ENCODE measurements at places on chromosomes 2 and 18. TPM values are rescaled to one million over a fixed set of nuclear protein-coding genes. Genes with fewer than 3 reads are reported as not detected.
A peak's percentile ranks its signal among the peaks of the same experiment; 100 is the strongest.

TGFA gene
- polyA plus RNA-seq = not detected

GBX2 gene
- polyA plus RNA-seq = 0.03 TPM

SERPINB11 gene
- polyA plus RNA-seq = not detected

ID2 gene
- polyA plus RNA-seq = 385 TPM

ADI1 gene
- polyA plus RNA-seq = 67.2 TPM

ASPRV1 gene
- polyA plus RNA-seq = 0.23 TPM

EFEMP1 gene
- polyA plus RNA-seq = 1,290 TPM

PCARE gene
- not detected for polyA plus RNA-seq

REG1B gene
- polyA plus RNA-seq = not detected

GRCh38 chr2:169109502-169110409 is 40.4 kb downstream of the DHRS9 start:
- H3K4me1 ChIP-seq = no peaks in the 10 kb centered on the region
- H3K27me3 ChIP-seq = no peaks in the 10 kb centered on the region
- no peaks in the 10 kb centered on the region for H3K36me3 ChIP-seq
- H3K4me3 ChIP-seq = no peak overlapping the region
- H3K27ac ChIP-seq = no peak overlapping the region
- DNase-seq = peak; percentile 78

DNA sequence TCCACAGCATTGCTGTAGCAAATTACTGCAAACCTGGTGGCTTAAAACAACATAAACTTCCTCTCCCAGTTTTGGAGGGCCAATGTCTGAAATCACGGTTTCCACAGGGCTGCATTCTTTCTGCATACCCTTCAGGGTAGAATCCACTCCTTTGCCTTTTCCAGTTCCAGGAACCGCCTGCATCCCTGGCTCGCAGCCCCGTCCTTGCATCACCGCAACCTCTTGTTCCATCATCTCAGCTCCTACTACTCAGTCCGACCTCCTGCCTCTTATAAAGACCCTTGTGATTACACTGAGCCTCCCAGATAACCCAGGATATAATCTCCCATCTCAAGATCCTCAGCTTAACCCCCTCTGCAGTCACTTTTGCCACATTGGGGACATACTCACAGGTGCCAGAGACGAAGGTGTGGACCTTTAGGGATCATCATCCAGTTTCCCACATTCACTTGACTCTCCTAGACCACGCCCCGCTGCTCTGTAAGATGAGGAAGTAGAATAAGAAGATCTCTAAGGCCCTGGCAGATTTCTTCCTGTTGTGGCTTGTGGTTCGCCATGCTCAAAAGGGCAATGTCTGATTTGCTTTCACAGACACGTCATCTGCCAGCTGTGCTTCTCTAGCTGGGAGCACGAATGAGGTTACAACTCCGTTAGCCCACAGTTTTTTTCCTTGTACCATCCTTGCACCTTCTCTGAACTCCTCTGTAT is 103.6 kb upstream of the AGAP1 start:
- no peaks in the 10 kb centered on the region for H3K4me1 ChIP-seq
- no peak for DNase-seq
- H3K27ac ChIP-seq = no peak overlapping the region
- H3K4me3 ChIP-seq = no peak overlapping the region
- no peaks in the 10 kb centered on the region for H3K27me3 ChIP-seq
- no peaks in the 10 kb centered on the region for H3K36me3 ChIP-seq

- H3K36me3 ChIP-seq = no peaks in the 10 kb centered on the region
- no peaks in the 10 kb centered on the region for H3K4me1 ChIP-seq
- no peak overlapping the region for H3K27ac ChIP-seq
- no peak overlapping the region for H3K4me3 ChIP-seq
Measured at GRCh38 chr2:191699341-191699945, 21.5 kb downstream of the NABP1 start.

DNA sequence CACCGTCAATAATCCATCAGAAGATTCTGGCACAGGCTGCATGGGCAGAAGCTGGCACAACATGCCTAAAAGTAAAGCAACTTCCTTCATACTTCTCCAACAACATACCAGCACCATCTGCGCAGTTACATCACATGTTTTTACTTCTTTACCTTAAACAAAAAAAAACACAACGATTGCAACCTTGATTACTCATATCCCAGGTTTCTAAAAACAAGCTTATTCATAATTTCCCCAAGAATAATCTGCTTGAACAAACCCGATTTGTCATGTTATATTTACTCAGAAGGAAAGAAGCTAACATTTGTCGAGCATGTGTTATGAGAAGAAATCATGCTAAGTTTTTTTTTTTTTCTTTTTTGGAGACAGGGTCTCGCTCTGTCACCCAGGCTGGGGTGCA is 54.7 kb downstream of the THADA start:
- H3K36me3 ChIP-seq = peaks cover 22% of the 10 kb centered on the region
- H3K4me1 ChIP-seq = peaks cover 8% of the 10 kb centered on the region

GRCh38 chr18:21598726-21599584 is 1.5 kb downstream of the ESCO1 start:
- peaks cover 7% of the 10 kb centered on the region for H3K4me1 ChIP-seq
- peak overlapping the region; percentile 96 for H3K27ac ChIP-seq
- peak overlapping the region; percentile 93 for H3K4me3 ChIP-seq
- no peaks in the 10 kb centered on the region for H3K36me3 ChIP-seq
- H3K27me3 ChIP-seq = no peaks in the 10 kb centered on the region

GRCh38 chr2:10517351-10518043 is 69.4 kb upstream of the ODC1 start:
- H3K27ac ChIP-seq = no peak overlapping the region
- no peak for DNase-seq
- H3K4me1 ChIP-seq = no peaks in the 10 kb centered on the region
- no peak overlapping the region for H3K4me3 ChIP-seq

GRCh38 chr18:9419956-9420631 is 55.2 kb upstream of the RALBP1 start:
- H3K27ac ChIP-seq = no peak overlapping the region
- no peaks in the 10 kb centered on the region for H3K27me3 ChIP-seq
- no peak for DNase-seq
- H3K36me3 ChIP-seq = no peaks in the 10 kb centered on the region
- no peaks in the 10 kb centered on the region for H3K4me1 ChIP-seq

GRCh38 chr2:134362740-134363139 is 108.9 kb downstream of the MGAT5 start:
- H3K4me1 ChIP-seq = no peaks in the 10 kb centered on the region
- no peaks in the 10 kb centered on the region for H3K27me3 ChIP-seq
- peak overlapping the region; percentile 97 for H3K27ac ChIP-seq

GRCh38 chr2:133270550-133270949 is 297.7 kb downstream of the NCKAP5 start:
- H3K4me1 ChIP-seq = no peaks in the 10 kb centered on the region
- H3K4me3 ChIP-seq = no peak overlapping the region
- H3K27me3 ChIP-seq = no peaks in the 10 kb centered on the region
- DNase-seq = no peak

DNA sequence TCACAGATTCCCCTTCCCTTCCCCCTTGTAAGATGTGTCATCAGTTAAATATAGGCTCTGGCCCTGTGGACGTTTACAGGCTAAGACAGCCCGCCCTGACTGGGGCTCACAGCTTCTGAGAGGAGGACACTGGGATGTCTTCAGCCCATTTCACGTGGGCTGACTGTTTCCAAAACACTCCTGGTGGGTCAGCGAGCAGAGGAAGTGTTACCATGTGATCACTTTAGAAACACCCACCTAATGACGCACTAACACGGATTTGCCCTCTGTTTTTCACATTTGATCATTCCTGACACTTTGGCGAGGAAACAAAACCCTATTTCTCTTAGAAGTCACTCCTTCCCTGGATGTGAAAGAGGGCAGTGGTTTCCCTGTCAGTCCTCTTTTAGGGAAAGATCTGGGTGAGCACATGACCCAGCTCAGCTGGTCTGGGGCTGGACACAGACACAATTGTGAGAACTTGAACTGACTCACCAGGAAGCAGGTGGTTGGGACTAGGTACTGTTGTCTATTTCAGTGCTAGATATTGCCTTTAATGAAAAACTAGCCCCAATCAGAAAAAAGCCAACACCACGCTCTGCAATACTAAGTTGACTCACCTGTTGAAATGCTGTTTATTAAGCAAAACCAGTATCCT is 38.8 kb downstream of the BMP10 start:
- H3K4me3 ChIP-seq = no peak overlapping the region
- H3K27ac ChIP-seq = no peak overlapping the region
- no peaks in the 10 kb centered on the region for H3K27me3 ChIP-seq

DNA sequence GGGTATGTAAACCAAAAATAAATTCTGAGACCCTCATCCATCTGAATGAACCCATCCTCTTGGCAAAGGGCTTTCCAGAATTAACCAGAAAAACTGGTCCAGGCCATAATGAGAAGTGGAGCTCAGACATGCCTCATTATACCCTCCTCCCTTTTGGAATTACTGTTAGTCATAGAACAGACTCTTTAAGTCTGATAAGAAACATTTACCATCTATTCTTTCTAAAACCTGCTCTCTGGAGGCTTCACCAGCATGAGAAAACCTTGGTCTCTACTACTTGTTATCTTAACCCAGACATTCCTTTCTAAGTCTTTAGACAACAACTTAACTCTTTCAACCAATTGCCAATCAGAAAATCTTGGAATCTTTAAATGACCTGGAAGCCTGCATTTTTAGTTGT is 82.8 kb downstream of the QPCT start:
- H3K27me3 ChIP-seq = no peaks in the 10 kb centered on the region
- DNase-seq = no peak

DNA sequence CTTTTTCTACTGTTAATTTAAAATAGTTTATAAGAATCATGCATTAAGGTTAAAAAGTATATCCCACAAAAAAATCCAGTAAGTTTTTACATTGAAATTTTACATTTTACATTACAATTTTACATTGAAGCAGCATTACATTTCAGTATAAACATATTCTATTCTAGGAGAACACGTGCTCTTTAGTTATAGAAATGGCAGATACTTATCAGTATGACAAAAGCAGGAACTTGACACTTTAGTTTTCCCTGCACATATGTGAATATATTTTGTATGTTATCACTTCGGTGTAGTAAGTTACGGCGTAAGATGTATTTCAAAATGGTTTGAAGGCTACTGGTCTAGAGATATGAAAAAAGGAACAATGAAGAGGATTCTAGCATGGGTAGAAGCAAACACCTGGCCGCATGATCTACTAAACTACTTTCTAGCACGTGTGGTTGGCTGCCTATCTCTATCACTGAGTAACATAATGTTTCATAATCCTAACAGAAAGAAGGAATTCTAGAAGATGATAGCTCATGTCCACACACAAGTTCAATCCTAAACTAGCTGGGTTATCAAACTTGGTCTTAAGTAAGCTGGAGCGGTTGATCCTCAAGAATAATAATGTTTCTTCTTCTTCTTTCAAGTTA is 5.4 kb downstream of the IMMT start:
- peaks cover 15% of the 10 kb centered on the region for H3K4me1 ChIP-seq
- peaks cover 23% of the 10 kb centered on the region for H3K36me3 ChIP-seq
- H3K4me3 ChIP-seq = no peak overlapping the region
- no peaks in the 10 kb centered on the region for H3K27me3 ChIP-seq
- H3K27ac ChIP-seq = no peak overlapping the region
- no peak for DNase-seq

DNA sequence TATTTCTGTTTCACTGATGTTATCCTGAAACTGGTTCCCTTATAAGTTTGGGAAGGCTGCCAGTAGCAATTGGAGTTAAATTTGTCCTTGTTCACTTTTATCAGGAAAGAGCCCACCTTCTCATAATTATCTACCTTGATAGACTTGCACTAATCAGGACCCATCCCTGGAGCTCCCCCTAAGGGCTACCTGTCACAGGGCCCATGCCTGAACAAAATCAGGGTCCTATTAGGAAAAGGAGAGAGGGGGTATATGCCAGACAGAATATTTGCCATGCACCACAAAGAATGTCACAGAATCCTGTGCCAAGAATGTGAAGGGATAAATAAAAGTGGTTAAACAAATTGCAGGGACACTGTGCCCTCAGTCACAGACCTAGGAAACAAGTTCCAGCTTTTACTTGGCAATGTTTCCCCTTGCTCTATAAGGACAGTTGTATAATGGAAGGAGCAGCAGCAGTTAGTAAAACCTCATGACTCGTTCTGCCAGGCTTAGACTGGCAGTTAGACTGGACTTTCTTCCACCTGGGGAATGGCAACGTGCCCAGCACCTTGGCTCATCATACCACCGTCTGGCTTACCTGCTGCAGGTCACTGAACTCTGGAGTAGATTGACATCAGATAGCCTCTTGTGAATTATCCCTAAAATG is 32.3 kb upstream of the VWC2L start:
- H3K27ac ChIP-seq = no peak overlapping the region
- H3K36me3 ChIP-seq = no peaks in the 10 kb centered on the region
- no peak overlapping the region for H3K4me3 ChIP-seq

GRCh38 chr18:32252141-32252860 is 62.5 kb downstream of the MEP1B start:
- H3K36me3 ChIP-seq = no peaks in the 10 kb centered on the region
- no peak overlapping the region for H3K4me3 ChIP-seq
- DNase-seq = no peak
- no peaks in the 10 kb centered on the region for H3K4me1 ChIP-seq

Data from SK-N-SH (cell line).